ENCODE measurements at places on chromosomes 13 and 19.

- no peak for DNase-seq
These were observed 450.6 kb downstream of the LMO7 start for GRCh38 chr13:76086729-76087128.

DNA sequence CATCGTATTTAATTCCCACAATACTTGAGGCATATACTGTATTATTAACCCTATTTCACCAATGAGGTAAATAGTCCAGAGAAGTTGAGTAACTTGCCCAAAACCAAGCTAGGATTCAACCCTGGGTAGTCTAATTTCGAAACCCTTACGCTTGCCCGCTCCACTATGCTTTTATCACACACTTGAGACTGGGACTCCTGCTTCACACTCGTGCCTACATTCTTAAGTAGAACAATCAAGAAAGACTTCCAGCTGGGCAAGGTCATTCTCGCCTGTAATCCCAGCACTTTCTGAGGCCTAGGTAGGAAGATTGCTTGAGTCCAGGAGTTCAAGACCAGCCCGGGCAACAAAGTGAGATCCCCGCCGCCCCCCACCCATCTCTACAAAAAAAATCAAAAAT is 3.6 kb downstream of the ZNF541 start:
- DNase-seq: no peak

GRCh38 chr13:99949679-99950413 is 21.7 kb downstream of the ZIC5 start:
- DNase-seq: no peak

- no peak for DNase-seq
These were observed 8.4 kb downstream of the PALM3 start for GRCh38 chr19:14053500-14053899.

GRCh38 chr13:43158516-43158915 is 135.1 kb downstream of the DNAJC15 start:
- DNase-seq: no peak

GRCh38 chr19:40304306-40304705 is 19.2 kb upstream of the AKT2 start:
- DNase-seq: no peak

- no peak for DNase-seq
These were observed 18.5 kb downstream of the CYP2A6 start for GRCh38 chr19:40831502-40832430.

DNA sequence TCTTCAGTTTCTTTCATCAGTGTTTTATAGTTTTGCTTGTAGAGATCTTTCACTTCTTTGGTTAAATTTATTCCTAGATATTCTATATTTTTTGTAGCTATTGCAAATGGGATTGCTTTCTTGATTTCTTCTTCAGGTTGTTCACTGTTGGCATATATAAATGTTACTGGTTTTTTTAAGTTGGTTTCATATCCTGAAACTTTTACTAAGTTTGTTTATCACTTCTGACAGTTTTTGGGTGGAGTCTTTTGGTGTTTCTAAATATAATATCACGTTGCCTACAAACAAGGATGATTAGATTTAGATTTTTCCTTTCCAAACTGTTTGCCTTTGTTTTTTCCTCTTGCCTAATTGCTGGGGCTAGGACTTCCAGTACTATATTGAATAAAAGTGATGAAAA is 109.7 kb downstream of the PAN3 start:
- DNase-seq: no peak

- DNase-seq: no peak
These were observed 3.0 kb upstream of the PLEKHF1 start for GRCh38 chr19:29662278-29662603.

- no peak for DNase-seq
These were observed 39.5 kb downstream of the TEX29 start for GRCh38 chr13:111359930-111360329.

GRCh38 chr13:26236296-26236695 is 14.2 kb upstream of the RNF6 start:
- no peak for DNase-seq

- no peak for DNase-seq
These were observed 149.5 kb upstream of the TSHZ3 start for GRCh38 chr19:31498781-31499180.

- no peak for DNase-seq
These were observed 14.6 kb downstream of the PROSER1 start for GRCh38 chr13:39023316-39023715.

- no peak for DNase-seq
These were observed 2.0 kb downstream of the COLGALT1 start for GRCh38 chr19:17557466-17557865.

GRCh38 chr13:105921711-105922110 is 613.8 kb downstream of the EFNB2 start:
- DNase-seq: no peak

DNA sequence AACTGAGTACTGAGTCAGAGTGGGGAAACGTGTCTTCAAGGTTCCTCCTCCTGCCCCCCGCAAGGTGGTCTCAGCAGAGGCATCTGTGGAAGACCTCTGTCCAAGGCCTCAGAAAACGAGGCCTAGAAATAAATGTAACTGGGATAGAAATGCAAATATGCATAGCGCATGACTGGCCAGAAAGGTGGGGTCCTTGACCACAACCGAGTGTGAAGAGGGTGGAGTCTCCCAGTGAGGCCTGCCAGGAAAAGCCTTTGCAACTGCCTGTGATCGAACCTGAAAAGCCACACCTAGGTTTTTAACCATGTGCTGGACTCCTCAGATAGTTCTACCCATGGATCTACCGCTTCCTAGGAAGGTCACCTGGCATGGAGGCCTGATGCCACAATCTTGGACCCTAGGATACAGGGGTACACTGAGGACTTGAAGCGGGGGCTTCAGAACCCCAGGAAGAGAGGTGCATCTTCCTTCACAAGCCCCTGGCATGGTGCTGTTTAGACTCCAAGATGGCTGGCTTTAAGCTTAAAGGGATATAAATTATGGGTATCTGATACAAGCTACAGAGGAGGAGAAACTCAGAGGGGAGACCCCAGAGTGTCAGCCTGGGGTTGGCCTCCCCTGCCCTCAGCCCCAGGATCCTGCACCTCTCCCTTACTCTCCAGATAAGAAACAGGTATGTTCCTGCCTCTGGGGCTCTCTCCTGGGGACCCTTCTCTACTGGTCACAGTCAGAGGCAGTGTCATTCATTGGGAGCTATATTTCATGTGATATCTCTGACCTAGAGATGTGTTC is 18.3 kb upstream of the SIGLEC6 start:
- DNase-seq: no peak

DNA sequence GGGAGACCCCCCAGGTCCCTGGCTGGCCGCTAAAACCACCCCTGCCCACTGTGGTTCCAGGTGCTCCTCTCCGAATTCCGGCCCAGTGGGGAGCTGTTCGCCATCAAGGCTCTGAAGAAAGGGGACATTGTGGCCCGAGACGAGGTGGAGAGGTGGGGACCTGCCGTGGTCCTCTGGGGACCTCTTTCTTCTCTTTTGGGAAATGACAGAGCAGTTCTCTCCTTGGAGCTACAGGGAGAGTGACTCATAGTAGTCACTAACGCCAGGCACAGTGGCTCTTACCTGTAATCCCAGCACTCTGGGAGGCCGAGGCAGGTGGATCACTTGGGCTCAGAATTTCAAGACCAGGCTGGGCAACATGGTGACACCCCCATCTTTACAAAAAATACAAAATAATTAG is 7.3 kb downstream of the PTGER1 start:
- no peak for DNase-seq

- no peak for DNase-seq
These were observed 50.8 kb downstream of the EFNB2 start for GRCh38 chr13:106484537-106485193.

DNA sequence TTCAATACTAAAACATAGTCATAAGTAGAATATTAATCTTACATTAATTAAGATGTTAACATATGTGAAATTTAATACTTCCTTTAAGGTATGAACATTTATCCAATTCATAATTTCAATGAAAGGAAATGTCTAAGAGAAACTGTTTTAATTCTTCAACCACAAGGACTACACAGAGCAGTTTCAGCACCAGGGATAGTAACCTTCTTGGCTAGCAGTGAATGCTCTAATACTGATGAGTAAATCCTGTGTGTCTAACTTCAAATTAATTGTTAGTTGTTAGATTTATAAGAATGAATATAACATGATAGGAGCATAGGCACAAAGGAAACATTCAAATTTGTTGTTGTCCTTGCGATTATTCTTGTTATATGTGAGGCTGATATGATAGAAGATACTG is 15.6 kb upstream of the NBEA start:
- no peak for DNase-seq

- DNase-seq: no peak
These were observed 46.2 kb downstream of the IPO5 start for GRCh38 chr13:97999653-98000052.

DNA sequence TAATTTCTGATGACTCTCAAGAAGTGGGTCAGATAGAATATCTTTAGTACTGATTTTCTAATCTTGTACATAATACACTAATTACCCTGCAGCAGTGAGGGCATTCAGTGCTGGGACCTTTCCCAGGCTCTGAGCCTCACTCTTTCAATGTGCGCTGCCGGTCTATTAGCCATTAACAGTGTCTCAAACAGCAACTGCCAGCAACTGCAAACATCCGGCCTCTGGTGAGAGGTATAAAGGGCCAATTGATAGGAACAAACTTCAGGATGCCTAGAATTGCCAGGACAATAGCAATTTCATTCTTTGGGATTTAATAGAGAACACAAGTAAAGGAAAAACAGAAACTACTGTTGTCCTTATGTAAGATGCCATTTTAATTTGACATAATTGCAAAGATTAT is 604.4 kb upstream of the SPRY2 start:
- DNase-seq: no peak

DNA sequence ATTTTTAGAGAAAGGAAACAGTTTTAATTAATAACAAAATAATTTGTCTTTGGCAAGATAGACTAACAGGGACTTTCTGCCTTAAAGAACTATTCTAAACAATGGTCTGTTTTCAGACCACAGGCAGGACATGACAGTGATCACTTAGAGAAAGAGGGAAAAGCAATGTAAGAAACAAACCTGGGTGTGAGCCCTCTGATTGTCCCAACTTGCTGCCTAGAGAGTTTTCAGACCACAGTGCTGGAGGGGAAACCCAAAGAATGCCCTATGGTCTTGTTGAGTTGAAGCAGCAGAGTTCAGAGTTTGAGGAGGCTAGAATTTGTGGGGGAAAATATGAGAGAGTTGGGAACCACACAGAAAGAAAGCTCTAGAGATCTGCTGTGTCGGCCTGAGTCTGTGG is 38.1 kb downstream of the DGKH start:
- no peak for DNase-seq

DNA sequence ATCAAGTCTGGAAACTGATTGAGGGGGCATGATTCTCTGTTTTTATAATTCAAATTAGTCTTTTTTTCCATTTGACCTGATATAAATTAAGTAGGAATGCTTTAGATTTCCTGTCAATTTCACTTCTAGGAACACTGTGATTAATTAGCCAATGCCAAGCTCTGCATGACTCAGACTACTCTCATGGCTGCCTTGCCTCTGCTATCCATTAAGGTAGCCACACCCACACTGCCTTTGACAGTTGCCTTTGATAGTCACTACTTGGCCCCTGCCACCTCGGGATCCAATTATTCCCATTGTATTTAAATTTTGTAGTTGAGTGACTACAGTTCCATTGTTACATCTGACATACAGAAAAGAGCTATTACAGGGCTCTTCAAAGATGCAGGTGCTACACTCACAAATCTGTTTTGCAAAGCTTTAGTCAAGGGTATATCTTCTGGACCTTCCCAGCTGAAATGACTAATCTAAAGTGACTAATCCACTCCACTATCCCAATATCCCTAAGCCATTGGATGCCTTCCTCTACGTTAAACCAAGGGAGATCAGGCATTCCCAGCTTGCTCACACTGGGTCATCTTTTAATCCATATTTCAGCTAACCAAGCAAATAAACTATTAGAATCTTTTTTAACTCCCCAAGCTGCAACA is 1193.1 kb upstream of the MIR17HG start:
- DNase-seq: no peak

DNA sequence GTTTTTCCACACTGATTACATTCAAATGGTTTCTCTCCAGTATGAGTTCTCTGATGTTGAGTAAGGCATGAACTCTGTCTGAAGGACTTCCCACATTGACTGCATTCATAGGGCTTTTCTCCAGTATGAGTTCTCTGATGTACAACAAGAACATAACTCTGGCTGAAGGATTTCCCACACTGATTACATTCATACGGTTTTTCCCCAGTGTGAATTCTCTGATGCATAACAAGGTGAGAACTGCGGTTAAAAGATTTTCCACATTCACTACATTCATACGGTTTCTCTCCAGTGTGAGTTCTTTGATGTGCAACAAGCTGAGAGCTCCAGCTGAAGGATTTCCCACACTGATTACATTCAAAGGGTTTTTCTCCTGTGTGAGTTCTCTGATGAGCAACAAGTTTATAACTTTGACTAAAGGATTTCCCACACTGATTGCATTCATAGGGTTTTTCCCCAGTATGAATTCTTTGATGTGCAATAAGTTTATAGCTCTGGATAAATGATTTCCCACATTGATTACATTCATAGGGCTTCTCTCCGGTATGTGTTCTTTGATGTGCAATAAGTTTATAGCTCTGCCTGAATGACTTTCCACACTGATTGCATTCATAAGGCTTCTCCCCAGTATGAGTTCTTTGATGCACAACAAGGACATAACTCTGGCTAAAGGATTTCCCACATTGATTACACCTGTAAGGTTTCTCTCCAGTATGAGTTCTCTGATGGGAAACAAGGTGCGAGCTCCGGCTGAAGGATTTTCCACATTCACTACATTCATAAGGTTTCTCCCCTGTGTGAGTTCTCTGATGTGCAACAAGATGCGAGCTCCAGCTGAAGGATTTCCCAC is 23.5 kb downstream of the ZNF180 start:
- no peak for DNase-seq

All from substantia nigra (tissue), 51 donors.